Vagina (tissue), 2 donors: ENCODE measurements at places on chromosomes 12 and 14.

DNA sequence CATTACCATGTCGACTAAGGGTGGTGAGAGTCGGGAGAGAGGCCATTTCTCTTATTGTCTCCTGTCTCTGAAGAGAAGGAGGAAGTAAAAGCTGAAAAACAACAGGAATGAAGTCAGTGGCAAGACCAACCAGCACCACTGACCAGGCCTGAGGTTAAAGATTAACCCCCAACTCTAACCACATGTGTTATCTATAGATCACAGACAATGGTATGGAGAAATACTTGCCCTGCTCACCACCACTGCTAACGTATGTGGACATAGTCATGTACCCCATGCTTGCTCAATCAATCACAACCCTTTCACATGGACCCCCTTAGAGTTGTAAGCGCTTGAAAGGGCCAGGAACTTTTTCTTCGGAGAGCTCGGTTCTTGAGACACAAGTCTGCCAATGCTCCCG lies 690.9 kb upstream of the LMO3 start:
- no peak overlapping the region for H3K27ac ChIP-seq
- no peak for DNase-seq
- no peaks in the 10 kb centered on the region for H3K36me3 ChIP-seq
- no peak overlapping the region for H3K4me3 ChIP-seq
- H3K27me3 ChIP-seq: no peaks in the 10 kb centered on the region

- no peak overlapping the region for H3K27ac ChIP-seq
- no peaks in the 10 kb centered on the region for H3K36me3 ChIP-seq
- H3K4me1 ChIP-seq: no peaks in the 10 kb centered on the region
- no peaks in the 10 kb centered on the region for H3K27me3 ChIP-seq
Measured at GRCh38 chr12:45464699-45465098, 248.8 kb downstream of the ANO6 start.

DNA sequence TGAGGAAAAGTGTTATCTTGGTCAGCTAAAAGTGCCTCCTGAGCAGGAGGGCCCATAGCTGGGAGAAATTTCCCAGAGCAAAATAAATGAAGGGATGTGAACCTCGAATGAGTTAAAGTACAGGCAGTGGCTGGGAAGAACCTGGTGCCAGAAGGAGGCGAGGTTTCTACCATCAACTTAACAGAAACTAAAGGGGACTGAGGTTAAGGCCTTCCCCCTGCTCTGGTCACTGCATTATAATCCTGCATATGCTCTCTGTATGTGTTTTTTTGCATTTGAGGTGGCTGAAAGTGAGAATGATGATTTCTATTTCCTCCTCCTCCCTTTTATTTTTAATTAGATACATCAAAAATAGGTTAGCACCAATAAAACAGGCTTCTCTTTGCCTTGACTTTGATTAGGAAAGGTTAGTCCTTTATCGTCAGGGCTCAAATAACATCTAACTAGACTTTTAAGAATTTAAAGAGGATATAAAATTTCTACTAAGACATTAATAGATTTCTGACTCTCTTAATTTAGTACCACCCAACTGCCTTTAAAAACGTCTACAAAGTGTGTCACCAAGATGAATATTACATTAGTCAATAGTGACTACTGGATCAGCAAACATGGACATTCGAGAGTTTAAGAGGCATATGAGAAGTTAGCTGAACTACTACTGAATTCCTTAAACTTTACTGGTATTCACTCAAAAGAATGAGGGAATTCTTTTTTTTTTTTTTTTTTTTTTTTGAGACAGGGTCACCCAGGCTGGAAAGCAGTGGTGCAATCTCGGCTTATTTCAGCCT lies 49.2 kb downstream of the GALNT4 start:
- no peaks in the 10 kb centered on the region for H3K36me3 ChIP-seq
- no peak overlapping the region for H3K27ac ChIP-seq
- no peak overlapping the region for H3K4me3 ChIP-seq
- DNase-seq: no peak
- H3K4me1 ChIP-seq: no peaks in the 10 kb centered on the region
- no peaks in the 10 kb centered on the region for H3K27me3 ChIP-seq

DNA sequence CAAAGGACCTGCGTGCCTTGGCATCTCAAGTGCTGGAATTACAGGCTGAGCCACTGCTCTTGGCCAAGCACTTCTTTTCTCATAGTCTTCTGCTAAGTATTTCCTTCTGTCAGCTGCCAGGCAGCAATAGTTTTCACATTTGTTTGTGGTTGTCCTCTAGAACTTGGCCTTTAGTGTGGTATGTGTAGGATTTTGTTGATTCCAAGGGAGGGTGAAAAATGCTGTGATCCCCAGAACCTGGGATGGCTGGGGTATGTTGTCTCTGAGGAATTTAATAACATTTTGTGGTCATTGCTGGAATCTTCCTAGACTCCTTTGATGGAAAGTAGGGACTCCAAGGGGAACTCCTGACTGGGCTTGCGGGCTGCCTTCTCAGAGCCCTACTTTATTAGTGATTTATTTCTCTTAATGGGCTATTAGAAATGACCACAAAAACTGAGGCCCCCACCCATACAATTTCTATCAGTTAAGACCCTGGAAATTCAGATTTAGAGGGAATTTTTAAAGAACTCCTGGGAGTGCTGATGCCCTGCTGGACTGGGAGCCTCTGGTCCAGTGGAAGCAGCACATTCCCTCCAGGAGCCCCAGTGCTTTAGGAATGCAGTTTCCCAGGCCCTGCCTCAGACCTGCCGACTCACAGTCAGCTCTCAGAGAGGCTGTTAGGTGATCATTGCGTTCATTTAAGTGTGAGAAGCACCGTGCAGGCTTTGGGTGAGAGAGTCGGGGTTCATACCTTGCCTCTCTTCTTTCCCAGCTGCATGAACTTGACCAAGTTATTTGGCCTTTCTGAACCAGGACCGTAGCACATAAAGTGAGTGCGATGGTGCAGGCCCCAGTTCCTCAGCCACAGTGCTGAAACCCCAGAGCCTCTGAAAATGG lies 22.7 kb downstream of the TRAF3 start:
- no peaks in the 10 kb centered on the region for H3K36me3 ChIP-seq
- DNase-seq: no peak
- peaks cover 17% of the 10 kb centered on the region for H3K4me1 ChIP-seq
- no peak overlapping the region for H3K27ac ChIP-seq

DNA sequence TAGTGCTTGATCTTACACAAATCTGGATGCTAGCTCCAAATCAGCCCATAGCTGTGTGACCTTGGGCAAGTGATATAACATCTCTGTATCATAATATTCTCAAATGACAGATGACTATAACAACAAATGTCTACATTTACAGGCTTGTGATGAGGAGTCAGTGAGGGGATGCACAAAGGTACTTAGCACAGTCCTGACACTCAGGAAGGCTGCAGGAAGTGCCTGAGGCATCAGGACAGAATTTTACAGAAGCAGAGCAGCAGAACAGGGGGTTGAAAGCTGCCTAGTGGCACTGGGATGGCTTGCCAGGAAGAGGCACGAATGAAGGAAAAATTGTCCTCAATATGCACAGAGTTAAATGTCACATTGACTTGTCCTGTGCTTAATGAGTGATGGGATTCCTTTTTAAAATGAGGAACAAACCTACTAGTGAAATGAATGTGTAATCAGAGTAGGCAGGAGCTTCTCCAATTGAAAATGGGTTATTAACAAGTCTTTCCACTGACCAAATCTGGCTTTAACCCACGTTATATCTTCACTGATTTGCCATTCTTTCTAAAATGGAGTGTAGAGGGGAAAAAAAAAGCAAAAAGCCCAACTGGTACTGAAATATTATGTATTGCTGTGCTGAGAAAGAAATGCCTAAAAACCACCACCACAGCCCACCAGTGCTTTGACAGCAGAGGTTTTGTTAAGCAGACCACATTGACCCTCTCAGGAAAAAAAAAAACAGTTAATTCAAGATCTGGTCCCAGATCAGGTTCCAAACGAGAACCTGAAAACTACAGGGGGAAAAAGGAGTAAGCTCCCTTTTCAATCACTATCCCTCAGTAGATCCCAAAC lies 11.6 kb downstream of the BTG1 start:
- no peaks in the 10 kb centered on the region for H3K27me3 ChIP-seq
- peak overlapping the region; percentile 100 for H3K27ac ChIP-seq
- no peak for DNase-seq
- H3K36me3 ChIP-seq: no peaks in the 10 kb centered on the region
- peaks cover 83% of the 10 kb centered on the region for H3K4me1 ChIP-seq

DNA sequence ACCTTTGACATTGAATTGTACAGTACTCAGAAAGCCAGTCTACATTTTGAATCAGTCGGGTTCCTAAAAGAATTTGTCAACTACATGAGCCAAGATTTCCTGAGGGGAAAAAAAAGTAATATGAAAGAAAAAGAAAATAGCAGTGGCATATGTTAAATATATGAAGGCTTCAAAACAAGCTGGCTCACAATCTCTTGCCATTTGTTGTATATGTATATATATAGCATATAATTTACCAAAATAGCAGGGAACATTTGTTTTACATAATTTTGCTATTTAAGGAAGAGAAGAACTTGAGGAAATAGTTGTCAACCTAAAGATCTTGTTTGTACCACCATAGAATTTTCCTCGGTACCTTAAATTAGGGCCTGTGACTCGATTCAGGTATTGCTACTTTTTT lies 16.9 kb downstream of the SVOP start:
- no peaks in the 10 kb centered on the region for H3K36me3 ChIP-seq

- H3K4me3 ChIP-seq: no peak overlapping the region
- DNase-seq: no peak
- no peaks in the 10 kb centered on the region for H3K27me3 ChIP-seq
- H3K4me1 ChIP-seq: peaks cover 16% of the 10 kb centered on the region
Measured at GRCh38 chr14:67984274-67984673, 164.7 kb downstream of the RAD51B start.

- H3K27me3 ChIP-seq: no peaks in the 10 kb centered on the region
- no peak overlapping the region for H3K27ac ChIP-seq
- no peak overlapping the region for H3K4me3 ChIP-seq
- peaks cover 69% of the 10 kb centered on the region for H3K36me3 ChIP-seq
Measured at GRCh38 chr12:131716282-131716681, 5.4 kb downstream of the SFSWAP start.

DNA sequence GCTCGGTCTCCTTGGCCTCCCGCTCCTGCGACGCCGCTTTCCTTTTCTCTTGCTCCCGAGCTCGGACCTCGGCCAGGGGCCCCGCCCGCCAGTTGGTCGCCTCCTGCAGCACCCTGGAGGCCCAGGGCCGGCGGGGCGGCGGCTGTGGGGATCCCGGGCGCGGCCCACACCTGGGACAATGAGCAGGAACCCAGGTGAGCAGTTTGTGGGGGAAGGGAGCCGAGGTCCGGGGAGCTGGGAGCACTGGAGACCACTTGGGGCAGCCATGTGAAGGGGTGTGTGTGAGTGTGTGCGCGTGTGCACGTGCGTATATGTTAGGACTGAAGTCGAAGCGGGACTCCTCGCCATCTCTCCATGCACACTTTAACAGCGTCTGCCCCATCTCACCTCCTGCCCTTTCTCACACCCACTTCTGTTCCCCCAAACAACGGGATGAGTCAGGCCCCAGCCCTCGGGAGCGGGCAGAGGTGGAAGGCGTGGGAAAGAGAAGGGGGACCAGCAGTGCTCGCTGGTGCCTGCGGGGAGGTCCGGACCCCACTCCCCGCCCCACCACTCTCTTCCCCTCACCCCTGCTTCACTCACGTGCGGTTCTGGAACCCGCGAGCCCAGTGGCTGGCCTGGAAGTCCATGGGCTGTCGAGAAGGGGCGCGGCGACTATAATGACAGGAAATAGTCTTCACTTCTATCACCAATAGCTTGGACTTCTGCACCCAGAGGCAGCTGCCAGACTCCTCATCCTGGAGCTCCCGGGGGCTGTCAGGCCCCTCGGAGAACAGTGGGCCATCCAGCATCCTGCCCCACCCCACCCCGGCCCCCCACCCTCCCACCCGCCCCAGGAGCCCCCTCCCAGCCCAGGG lies 450 bp downstream of the DDN start:
- H3K27ac ChIP-seq: no peak overlapping the region
- peaks cover 7% of the 10 kb centered on the region for H3K27me3 ChIP-seq
- H3K36me3 ChIP-seq: no peaks in the 10 kb centered on the region
- peak overlapping the region; percentile 45 for H3K4me3 ChIP-seq

- H3K27me3 ChIP-seq: no peaks in the 10 kb centered on the region
- no peak for DNase-seq
- H3K36me3 ChIP-seq: no peaks in the 10 kb centered on the region
- no peak overlapping the region for H3K27ac ChIP-seq
Measured at GRCh38 chr14:104728631-104729030, 4.6 kb downstream of the ADSS1 start.

DNA sequence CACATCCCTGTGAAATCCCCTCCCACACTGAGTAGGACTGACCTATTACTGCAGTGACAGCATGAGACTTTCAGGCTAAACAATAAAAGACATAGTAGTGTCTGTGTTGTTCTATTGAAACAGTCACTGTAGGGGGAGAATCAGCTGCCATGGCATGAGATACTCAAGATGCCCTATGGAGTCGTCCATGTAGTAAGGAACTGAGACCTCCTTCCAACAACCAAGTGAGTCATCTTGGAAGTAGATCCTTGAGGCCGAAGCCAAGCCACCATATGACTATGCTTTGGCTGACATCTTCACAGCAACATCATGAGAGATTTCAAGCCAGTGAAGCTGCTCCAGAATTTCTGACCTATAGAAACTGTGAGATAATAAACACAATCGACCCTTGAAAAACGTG lies 12.1 kb upstream of the LRP6 start:
- peaks cover 15% of the 10 kb centered on the region for H3K4me1 ChIP-seq
- H3K36me3 ChIP-seq: no peaks in the 10 kb centered on the region
- no peaks in the 10 kb centered on the region for H3K27me3 ChIP-seq
- no peak for DNase-seq
- H3K4me3 ChIP-seq: no peak overlapping the region

DNA sequence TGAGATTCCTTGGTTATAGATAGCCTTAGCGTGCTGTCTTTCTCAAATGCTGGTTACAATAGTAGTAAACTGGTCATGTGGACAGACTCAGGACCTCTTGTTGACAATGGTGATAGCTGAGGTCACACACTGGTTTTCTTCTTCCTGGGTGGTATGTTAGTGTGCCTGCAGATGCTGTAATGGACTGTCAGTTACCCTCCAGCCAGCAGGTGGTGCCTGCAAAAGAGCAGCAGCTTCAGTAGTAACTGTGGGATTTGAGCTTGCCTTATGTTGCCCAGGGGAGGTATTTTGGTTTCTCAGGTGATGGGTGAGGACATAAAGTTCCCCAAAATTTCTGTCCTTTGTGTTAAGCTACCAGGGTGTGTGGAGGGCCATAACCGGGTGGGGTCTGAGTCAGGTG lies 33.7 kb upstream of the SCAF11 start:
- H3K27ac ChIP-seq: no peak overlapping the region
- H3K4me3 ChIP-seq: no peak overlapping the region
- H3K4me1 ChIP-seq: no peaks in the 10 kb centered on the region
- no peaks in the 10 kb centered on the region for H3K27me3 ChIP-seq
- H3K36me3 ChIP-seq: no peaks in the 10 kb centered on the region
- DNase-seq: no peak

- H3K4me1 ChIP-seq: peaks cover 48% of the 10 kb centered on the region
- DNase-seq: no peak
- H3K27ac ChIP-seq: no peak overlapping the region
- H3K4me3 ChIP-seq: no peak overlapping the region
- no peaks in the 10 kb centered on the region for H3K27me3 ChIP-seq
Measured at GRCh38 chr12:25971654-25972041, 13.2 kb downstream of the RASSF8 start.
